ENCODE measurements at places on chromosomes 4 and X. TPM values are rescaled to one million over a fixed set of nuclear protein-coding genes. Genes with fewer than 3 reads are reported as not detected.

GRCh38 chrX:19625612-19626011 lies 110.3 kb upstream of the MAP3K15 start:
- DNase-seq: no peak

DNA sequence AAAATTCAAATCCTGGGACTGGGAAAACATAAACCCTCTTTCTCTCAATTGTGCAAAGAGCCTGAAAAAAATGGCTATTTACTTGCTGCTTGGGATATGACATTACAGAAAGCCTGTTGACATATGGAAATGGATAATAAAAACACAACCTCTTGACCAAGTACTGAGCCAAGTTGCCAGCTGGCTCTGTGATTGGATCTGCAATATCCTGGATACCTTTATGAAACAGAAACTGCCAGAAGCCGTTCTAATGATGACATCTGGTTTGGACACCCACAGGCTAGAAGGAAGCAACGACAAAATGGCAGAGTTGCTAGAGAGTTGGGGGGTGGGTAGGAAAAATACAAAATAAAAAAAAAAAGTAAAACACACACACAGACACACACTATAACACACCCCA lies 481.4 kb downstream of the FAT4 start:
- DNase-seq: no peak

DNA sequence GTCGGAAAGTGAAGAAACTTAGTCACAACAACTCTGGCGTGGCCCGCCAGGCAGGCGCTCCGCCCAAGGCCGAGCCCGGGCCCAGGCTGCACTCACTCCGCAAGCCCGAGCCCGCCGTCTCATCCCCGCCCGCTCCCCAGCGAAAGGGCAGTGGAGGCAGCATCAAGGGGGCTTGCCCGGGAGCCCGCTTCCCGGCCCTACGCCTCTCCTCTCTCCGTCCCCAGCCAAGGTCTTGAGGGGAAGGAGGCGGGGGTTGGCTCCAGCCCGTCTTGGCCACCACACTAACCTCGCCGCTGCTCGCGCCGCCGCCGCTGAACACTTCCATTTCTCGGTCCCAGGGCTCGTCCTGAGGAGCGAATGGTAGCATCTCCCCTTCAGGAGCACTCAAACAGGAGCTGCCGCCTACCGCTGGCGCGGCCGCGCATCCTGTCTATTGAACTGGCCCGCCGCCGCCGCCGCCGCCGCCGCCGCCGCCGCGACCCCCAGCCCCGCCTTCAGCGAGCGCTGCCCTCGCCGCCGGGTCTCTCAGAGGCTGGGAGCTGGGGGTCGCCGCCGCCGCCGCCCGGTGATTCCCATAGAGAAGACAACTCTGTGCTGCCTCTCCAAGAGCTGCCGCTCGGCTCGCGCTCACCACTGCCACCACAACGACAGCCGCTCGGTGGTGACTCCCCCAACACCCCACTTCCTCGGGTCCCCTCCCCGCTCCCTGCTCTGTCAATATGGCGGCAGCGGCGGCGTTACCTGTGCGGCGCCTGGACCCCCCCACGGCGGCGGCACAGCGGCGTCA lies at the start of gene RPS6KA6:
Gene RPS6KA6, minus strand, starts transcription at position 667 of the 787 bp plus-strand sequence. Its CDS starts 300 bp downstream, at position 367.
- DNase-seq: peak; percentile 7

GRCh38 chrX:41491267-41492004 lies 44.3 kb downstream of the NYX start:
- no peak for DNase-seq

DNA sequence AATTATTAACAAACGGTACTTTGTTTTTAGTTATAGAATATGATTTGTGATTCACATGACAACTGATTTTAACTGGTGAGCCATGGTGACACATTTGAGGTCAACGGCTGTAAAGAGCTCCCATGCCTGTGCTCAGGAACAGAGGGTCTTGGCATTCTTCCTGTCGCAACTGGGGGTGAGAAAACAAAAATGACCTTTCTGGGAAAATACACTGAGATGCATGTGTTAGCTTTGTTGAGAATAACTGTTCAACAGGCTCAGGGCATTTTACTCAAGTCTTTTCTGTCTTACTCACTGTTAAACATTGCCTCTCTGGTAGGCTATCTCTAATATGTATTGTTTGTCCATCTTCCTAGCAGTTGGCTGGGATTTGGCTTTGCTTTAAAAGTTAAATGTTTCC lies 57.1 kb upstream of the HPGD start:
- DNase-seq: no peak

ADH4 gene
- polyA plus RNA-seq: 1.4 TPM

DNA sequence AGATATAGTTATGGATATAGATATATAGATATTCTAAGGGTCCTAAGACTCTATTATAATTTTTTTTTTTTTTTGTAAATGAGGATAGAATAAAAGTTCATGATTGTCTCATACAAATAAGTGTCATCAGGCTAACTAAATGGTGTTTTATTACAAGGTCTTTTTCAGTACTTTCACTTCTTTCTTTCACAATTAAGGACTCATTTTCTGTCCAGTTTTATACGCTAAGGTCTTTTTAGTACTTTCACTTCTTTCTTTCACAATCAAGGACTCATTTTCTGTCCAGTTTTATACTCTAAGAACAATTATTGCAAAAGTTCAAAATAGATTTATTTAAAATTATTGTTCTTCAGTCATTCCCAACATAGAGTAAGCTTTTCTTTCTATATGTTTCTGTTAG lies 32.7 kb downstream of the RUFY3 start:
- DNase-seq: no peak

NAP1L2 gene
- 1.8 TPM for polyA plus RNA-seq

GRCh38 chr4:102288497-102288896 lies 56.8 kb downstream of the SLC39A8 start:
- no peak for DNase-seq

PAGE4 gene
- 1.4 TPM for polyA plus RNA-seq

- no peak for DNase-seq
Measured at GRCh38 chr4:120838784-120839183, 83.7 kb downstream of the PRDM5 start.

DNA sequence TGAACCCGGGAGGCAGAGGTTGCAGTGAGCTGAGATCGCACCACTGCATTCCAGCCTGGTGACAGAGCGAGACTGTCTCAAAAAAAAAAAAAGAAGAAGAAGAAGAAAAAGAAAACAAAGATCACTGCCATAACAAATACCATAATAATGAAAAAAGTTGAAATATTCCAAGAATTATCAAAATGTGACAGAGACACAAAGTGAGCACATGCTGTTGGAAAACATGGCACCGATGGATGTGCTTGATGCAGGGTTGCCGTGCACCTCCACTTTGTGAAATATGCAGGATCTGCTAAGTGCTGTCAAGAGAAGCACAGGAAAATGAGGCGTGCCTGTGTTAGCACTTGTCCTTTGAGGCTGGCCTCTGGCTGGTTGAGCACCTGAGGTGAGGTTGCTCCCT lies 133.3 kb downstream of the STK32B start:
- DNase-seq: no peak
